DMS53 (cell line): ENCODE measurements at places on chromosomes 3 and 15.
A peak's percentile ranks its signal among the peaks of the same experiment; 100 is the strongest.

GRCh38 chr3:194315088-194315964, 35.8 kb downstream of the CPN2 start:
- peak; percentile 94 for DNase-seq

DNA sequence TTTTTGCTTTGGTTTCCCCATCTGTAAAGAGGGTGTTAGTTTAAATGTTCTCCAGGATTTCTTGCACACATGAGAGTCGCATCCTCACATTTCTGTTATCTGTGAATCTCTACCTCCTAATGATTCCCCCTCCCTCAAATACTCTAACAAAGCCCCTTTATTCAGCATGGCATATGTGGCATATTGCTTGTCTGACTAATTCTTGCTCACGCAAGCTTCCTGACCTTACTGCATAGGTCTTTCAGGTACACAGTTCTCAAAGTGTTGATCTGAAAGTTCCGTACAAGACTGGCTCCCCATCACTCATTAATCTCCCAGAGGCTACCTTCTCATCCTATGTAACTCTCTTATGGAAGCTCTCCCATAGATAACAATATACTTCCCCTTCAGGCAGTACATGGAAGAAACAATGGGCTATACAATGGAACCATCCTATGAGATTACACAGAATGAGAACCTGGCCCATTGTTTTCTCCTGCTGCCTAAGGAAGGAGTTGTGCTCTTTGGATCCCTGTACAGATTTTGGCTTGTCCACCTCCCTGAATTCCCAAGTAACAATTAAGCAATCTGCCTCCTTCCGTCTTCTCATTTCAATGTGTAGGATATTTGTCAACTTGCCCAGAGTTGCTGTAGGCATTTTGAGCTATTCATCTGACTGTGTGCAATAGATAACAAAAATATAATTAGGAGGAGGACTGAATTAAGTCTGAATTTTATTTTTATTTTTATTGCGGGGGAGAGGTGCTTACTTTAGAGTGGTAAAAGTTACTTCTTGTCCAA, 51.0 kb downstream of the PPARG start:
- no peak for DNase-seq

- no peak for DNase-seq
Measured at GRCh38 chr3:32873531-32874130, 55.8 kb downstream of the TRIM71 start.

- DNase-seq: no peak
Measured at GRCh38 chr15:74042603-74043424, 39.5 kb downstream of the GOLGA6A start.

- DNase-seq: peak; percentile 5
Measured at GRCh38 chr3:189096092-189096491, 75.7 kb upstream of the TPRG1 start.
